ENCODE measurements at places on chromosomes 12 and 14.

DNA sequence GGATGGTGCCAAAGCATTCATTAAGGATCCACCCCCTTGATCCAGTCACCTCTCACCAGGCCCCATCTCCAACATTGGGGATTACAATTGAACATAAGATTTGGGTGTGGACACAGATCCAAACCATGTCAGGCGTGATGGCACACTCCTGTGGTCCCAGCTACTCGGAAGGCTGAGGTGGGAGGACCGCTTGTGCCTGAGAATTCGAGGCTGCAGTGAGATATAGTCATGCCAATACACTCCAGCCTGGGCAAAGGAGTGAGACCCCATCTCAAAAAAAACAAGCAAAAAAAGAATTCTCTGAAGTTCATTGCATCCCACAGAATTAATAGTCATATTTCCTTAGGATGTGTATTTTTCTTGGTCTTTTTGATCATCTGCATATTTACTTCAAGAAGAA, 34.9 kb downstream of the ZDHHC17 start:
- H3K27ac ChIP-seq: no peak overlapping the region
- no peaks in the 10 kb centered on the region for H3K27me3 ChIP-seq
- H3K36me3 ChIP-seq: no peaks in the 10 kb centered on the region
- DNase-seq: no peak
- no peak overlapping the region for H3K4me3 ChIP-seq

DNA sequence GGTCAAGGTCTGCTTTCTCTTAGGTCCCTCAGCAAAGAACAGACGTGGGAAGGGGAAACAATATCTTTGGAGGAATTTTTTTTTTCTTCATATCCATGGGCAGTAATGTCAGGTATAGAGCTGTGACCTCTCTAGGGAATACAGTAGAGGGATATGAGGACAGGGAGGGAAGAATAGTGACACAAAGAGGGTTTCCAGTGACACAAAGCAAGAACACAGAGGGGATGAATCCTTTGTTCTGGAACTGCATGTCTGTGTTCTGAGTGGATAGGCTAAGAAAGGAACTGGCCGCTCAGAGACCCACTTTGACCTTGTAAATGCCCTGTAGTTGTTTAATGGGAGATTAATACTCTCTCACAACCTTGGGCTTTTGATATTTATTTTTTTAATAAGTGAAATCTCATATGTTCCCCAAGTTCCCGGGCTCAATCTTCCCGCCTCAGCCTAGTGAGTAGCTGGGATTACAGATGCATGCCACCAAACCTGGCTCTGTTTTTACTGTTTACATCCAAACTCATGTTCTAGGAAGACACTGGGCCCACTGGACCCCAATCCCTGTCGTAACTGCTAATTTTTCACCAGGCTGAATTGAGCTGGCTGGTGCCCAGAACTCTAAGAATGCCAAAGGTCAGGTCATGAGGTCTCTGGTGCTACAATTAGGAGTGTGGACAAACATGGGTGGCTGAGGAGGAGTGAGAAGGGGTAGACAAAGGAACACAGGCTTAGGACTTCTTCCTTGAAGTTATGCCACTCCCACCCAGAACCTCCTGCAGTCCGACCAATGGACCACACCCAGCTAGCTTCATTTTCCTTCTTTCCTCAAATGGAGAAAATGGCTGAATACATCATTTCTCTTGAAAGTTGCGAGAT, 9.1 kb upstream of the PLEKHH1 start:
- H3K4me1 ChIP-seq: no peaks in the 10 kb centered on the region
- H3K27ac ChIP-seq: no peak overlapping the region
- peaks cover 25% of the 10 kb centered on the region for H3K27me3 ChIP-seq
- no peak overlapping the region for H3K4me3 ChIP-seq
- DNase-seq: no peak
- H3K36me3 ChIP-seq: no peaks in the 10 kb centered on the region

GRCh38 chr14:60329274-60329673, 80.3 kb downstream of the PPM1A start:
- peaks cover 26% of the 10 kb centered on the region for H3K27me3 ChIP-seq
- no peak overlapping the region for H3K27ac ChIP-seq
- H3K36me3 ChIP-seq: no peaks in the 10 kb centered on the region
- no peak for DNase-seq
- no peaks in the 10 kb centered on the region for H3K4me1 ChIP-seq
- H3K4me3 ChIP-seq: no peak overlapping the region

GRCh38 chr12:53500142-53500775, 824 bp upstream of the TARBP2 start:
- H3K4me1 ChIP-seq: peaks cover 26% of the 10 kb centered on the region
- H3K27ac ChIP-seq: peak overlapping the region; percentile 21
- DNase-seq: no peak
- H3K36me3 ChIP-seq: peaks cover 12% of the 10 kb centered on the region
- H3K27me3 ChIP-seq: no peaks in the 10 kb centered on the region
- H3K4me3 ChIP-seq: peak overlapping the region; percentile 75

DNA sequence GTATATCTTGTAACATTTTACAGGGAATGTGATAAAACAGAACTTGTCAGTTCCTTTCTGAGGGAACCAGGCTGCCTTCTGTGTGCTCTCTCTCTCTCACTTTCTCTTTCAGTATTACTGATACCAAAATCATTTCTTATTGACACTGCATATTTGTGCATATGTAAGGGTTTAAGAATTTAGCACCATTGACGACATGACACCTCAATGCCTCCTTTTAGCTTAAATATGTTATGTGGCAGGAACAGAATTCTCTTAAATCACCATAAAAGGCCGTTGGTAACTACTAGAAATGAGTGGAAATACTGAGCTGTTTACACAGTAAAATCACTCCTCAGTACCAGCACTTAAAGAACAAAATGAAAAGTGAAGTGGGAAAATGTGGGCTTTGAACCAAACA, 457.7 kb upstream of the SYT1 start:
- no peaks in the 10 kb centered on the region for H3K36me3 ChIP-seq
- H3K27me3 ChIP-seq: no peaks in the 10 kb centered on the region
- H3K4me1 ChIP-seq: peaks cover 39% of the 10 kb centered on the region
- H3K4me3 ChIP-seq: no peak overlapping the region

GRCh38 chr12:51147309-51147708, 25.6 kb downstream of the TFCP2 start:
- H3K36me3 ChIP-seq: no peaks in the 10 kb centered on the region
- no peaks in the 10 kb centered on the region for H3K27me3 ChIP-seq
- H3K27ac ChIP-seq: no peak overlapping the region
- DNase-seq: no peak

- no peak for DNase-seq
- H3K27ac ChIP-seq: no peak overlapping the region
- H3K36me3 ChIP-seq: peaks cover 30% of the 10 kb centered on the region
- no peak overlapping the region for H3K4me3 ChIP-seq
- peaks cover 52% of the 10 kb centered on the region for H3K4me1 ChIP-seq
- H3K27me3 ChIP-seq: no peaks in the 10 kb centered on the region
Measured at GRCh38 chr12:120241561-120242274, 23.8 kb downstream of the PXN start.

DNA sequence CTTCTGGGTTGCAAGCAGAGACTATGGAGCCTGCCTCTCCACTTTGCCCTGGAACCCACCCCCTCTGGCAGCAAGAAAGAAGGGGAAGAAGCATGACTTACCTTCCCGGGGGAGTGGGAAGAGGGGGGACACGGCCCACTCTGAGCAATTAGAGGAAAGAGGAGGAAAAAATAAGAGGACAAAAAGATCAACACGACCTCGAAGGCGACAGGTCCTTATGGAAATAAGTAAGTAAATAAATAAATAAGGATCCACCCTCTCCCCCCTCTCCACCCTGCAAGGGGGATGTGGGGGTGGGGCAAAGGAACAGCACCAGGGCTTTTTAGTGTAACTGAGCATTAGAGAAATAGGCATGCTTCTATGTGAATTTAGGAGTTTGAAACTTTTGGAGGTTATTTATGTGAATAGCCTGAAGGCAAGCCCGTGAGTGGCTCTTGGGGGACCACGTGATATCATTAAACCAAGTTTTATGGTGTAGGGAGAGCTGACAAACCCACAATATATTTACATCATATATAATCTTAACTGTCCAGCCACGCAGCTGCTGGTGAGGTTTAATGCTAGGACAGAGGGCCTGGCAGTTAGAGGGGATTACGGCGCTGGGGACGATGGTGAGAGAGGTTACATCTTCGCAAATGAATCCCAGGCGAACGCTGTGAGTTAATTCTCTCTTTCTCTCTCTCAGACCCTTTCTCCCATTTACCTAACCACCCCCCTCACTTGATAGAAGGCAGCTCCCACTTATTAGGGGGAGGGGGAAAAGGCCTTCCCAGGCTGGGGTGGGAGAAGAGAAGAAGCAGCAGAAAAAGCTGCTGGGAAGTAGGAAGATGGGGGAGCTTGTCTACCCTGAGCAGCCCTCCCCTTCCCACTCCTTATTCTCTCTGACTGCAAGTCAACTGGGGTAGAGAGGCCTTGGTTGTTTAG, 4.8 kb downstream of the HOXC5 start:
- no peaks in the 10 kb centered on the region for H3K27me3 ChIP-seq
- no peak for DNase-seq
- H3K36me3 ChIP-seq: no peaks in the 10 kb centered on the region
- H3K4me3 ChIP-seq: no peak overlapping the region
- H3K27ac ChIP-seq: no peak overlapping the region
- peaks cover 11% of the 10 kb centered on the region for H3K4me1 ChIP-seq

GRCh38 chr12:52865090-52865944, 16.5 kb upstream of the KRT78 start:
- no peak overlapping the region for H3K27ac ChIP-seq
- peak; percentile 87 for DNase-seq
- peaks cover 6% of the 10 kb centered on the region for H3K4me1 ChIP-seq
- H3K27me3 ChIP-seq: no peaks in the 10 kb centered on the region
- H3K4me3 ChIP-seq: no peak overlapping the region

- no peaks in the 10 kb centered on the region for H3K36me3 ChIP-seq
- H3K4me1 ChIP-seq: peaks cover 4% of the 10 kb centered on the region
- no peak for DNase-seq
Measured at GRCh38 chr14:64817631-64818030, 62.1 kb downstream of the SPTB start.

DNA sequence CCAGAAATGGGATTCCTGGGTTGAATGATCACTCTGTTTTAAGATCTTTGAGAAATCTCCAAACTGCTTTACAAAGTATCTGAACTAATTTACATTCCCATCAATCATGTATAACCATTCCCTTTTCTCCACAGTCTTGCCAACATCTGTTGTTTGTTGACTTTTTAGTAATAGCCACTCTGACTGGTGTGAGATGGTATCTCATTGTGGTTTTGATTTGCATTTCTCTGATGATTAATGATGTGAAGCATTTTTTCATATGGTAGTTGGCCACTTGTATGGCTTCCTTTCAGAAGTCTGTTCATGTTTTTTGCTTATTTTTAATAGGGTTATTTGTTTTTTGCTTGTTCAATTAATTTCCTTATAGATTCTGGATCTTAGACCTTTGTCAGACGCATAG, 211.8 kb upstream of the AVPR1A start:
- H3K4me3 ChIP-seq: no peak overlapping the region
- DNase-seq: peak; percentile 16
- no peak overlapping the region for H3K27ac ChIP-seq
- H3K36me3 ChIP-seq: no peaks in the 10 kb centered on the region
- H3K27me3 ChIP-seq: peaks cover 29% of the 10 kb centered on the region

- no peaks in the 10 kb centered on the region for H3K27me3 ChIP-seq
- H3K4me1 ChIP-seq: peaks cover 7% of the 10 kb centered on the region
- 0 out of 2 replicates have a peak, but pooled peaks cover 6% of the 10 kb centered on the region for H3K36me3 ChIP-seq
- H3K4me3 ChIP-seq: no peak overlapping the region
- no peak for DNase-seq
Measured at GRCh38 chr14:61872452-61872851, 110.2 kb downstream of the SNAPC1 start.

GRCh38 chr12:128288357-128288756, 21.4 kb downstream of the TMEM132C start:
- no peaks in the 10 kb centered on the region for H3K4me1 ChIP-seq
- no peaks in the 10 kb centered on the region for H3K36me3 ChIP-seq
- peaks cover 34% of the 10 kb centered on the region for H3K27me3 ChIP-seq
- H3K4me3 ChIP-seq: no peak overlapping the region
- H3K27ac ChIP-seq: no peak overlapping the region

- no peaks in the 10 kb centered on the region for H3K36me3 ChIP-seq
- H3K4me1 ChIP-seq: peaks cover 8% of the 10 kb centered on the region
- H3K27me3 ChIP-seq: peaks cover 18% of the 10 kb centered on the region
- DNase-seq: peak; percentile 51
- H3K27ac ChIP-seq: peak overlapping the region; percentile 42
- no peak overlapping the region for H3K4me3 ChIP-seq
Measured at GRCh38 chr12:100544165-100544564, 29.3 kb upstream of the GAS2L3 start.

DNA sequence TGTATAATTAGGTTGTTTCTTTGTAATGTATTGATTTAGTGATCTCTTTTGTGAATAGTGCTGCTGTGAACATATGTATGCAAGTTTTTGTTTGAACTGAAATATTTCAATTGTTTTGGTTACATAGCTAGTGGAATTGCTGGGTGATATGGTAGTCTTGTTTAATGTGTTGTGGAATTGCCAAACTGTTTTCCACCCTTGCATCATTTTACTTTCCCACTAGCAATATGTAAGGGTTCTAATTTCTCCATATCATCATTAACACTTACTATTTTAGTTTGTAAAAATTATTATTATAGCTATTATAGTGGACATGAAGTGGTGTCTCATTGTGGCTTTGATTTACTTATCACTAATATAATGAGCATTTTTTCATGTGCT, 5.9 kb downstream of the G2E3 start:
- peaks cover 7% of the 10 kb centered on the region for H3K36me3 ChIP-seq
- H3K4me3 ChIP-seq: no peak overlapping the region
- no peak for DNase-seq
- no peak overlapping the region for H3K27ac ChIP-seq

- H3K36me3 ChIP-seq: no peaks in the 10 kb centered on the region
- H3K4me1 ChIP-seq: no peaks in the 10 kb centered on the region
- no peak for DNase-seq
Measured at GRCh38 chr12:4082809-4083403, 190.7 kb upstream of the CCND2 start.

GRCh38 chr14:51873221-51873893, 12.9 kb downstream of the GNG2 start:
- H3K4me1 ChIP-seq: peaks cover 26% of the 10 kb centered on the region
- DNase-seq: peak; percentile 97
- peak overlapping the region; percentile 20 for H3K4me3 ChIP-seq
- H3K36me3 ChIP-seq: no peaks in the 10 kb centered on the region

GRCh38 chr14:21096978-21097635, 1.3 kb downstream of the ZNF219 start:
- no peaks in the 10 kb centered on the region for H3K36me3 ChIP-seq
- no peak overlapping the region for H3K27ac ChIP-seq
- no peak overlapping the region for H3K4me3 ChIP-seq
- peaks cover 16% of the 10 kb centered on the region for H3K4me1 ChIP-seq
- no peaks in the 10 kb centered on the region for H3K27me3 ChIP-seq
- no peak for DNase-seq

All from PC-3 (cell line).